Small intestine (tissue), 16 donors: ENCODE measurements at places on chromosomes 6 and 20.
A peak's percentile ranks its signal among the peaks of the same experiment; 100 is the strongest.

DNA sequence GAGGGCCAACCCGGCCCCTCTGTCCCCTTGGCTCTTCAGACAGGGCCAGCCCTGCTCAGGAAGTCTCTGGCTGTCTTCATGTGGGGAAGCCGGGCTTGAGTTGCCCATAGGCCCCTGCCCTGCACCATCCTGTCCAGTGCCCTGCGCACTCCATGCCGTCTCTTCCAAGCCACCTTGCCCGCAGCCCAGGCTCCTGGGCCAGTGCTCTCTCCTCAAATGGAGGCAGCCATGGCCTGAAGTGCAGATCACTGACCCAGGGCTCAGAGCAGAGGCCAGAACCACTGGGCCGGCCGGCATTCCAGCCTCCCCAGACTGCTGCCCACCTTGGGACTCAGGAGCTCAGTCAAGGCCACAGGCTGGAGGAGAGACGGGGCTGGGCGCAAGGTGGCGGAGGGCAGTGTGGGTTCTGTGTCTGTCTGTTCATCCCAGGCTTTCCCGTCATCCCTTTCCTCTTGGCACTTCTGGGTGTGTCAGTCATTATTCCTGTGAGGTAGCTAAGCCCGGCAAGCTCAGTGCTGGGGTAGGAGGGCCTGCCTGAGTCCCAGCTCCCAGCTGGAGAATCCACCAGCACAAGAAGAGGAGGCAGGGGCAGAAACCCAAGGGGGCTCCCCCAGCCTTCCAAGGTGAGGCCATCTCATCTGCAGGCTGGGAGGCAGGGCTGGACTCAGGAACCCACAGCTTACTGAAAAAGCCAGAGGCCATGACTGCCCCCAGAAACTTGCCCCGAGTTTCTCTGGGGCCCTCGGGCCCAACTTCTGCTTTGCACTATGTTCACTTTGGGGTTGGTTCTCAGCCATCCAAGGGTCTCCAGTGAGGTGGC lies 22.4 kb downstream of the SDCBP2 start:
- no peak for DNase-seq

DNA sequence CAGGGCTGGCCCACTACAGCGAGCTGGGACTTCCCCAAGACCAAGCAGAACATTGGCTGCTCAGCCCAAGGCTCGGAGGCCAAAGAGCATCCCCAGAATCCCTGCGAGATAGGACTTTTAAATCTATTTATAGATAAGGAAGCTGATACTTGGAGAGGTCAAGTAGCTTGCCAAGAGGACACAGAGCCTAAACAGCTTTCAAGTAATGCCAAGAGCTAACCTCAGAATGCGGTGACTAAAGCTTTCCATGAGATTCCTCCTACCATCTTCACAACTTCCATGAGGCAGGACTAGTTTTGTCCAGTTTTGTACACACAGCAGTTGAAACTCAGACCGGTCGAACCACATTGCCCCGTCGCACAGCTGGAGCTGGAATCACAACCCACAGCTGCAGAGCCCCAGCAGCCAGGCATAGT lies 168.1 kb upstream of the TOP1 start:
- no peak for DNase-seq

DNA sequence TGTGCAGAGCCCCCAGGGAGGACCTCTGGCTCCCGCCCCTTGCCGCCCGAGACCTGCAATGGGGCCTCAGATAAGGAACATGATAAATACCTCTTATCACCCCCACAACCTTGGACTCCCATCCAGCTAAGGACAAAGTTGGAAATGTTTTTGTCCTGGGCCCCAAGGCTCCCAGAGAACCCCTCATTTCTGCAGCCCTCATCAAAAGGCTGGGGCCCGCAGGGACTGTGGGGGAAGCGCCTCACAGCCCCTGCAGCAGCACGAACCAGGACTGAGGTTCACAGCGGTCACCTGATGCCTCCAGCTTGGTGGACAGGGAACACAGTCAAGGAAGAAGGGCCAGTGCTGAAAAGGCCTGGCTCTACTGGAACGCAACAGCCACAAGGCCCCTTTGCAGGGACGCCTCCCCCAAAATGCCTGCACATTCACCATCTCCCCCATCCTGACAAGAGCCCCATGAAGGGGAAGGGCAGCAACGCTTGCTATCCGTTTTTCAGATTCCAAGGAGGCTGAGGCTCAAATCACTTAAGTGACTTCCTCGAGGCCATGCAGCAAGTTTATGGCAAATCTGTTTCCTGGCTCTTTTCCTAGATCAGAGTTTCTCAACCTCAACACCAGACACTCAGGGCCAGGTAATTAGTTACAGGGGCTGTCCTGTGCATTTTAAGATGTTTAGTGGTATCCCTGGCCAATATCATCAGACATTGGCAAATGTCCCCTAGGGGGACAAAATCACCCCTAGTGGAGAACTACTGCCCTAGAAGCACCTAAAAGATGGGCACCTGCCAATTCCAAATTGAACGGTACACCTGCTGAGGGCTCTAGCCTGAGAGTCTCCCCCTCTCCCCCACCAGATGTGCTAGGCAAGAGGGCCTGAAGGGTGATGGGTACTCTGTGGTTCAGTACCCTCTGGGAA lies 10.6 kb downstream of the TFEB start:
- DNase-seq: no peak

DNA sequence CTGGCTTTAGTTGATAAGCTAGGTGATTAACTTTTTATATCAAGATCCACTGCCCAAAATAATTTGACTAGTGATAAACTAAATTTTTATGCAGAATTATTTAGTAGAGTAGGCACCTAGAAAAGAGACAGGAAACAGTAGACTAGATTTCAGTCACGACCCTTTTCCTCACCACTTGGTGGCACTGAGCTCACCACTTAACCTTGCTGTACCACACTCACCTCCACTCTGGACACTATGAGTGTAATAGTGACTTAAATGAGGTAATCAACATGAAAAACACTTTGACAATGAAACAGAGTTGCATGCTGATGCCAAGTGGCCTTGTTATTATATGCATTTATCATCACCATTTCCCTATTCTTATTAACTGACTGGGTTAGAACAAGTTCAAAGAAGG lies 730.4 kb downstream of the KIF16B start:
- no peak for DNase-seq

GRCh38 chr20:59378396-59378795 lies 78.0 kb downstream of the EDN3 start:
- no peak for DNase-seq

GRCh38 chr20:43539975-43540672 lies 18.7 kb upstream of the SGK2 start:
- DNase-seq: no peak

DNA sequence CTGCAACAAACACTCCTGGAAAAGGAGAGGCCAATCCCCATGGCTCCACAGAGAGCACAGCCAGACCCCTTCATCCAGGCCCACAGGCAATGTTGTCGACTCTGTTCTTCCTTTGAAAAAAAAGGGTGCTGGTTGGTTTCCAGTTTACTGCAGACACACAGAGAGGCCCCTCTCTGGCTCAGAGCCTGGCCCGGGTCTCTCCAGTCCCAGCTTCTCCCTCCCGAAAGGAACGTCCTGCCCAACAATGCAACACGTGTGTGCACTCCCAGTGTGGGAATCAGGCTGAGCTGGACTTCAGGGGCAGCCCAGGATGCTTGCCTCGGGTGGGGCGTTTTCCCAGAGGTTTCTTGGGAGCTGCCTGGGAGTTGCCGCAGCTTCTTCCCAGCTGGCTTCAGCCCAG lies 4.5 kb upstream of the NKAIN4 start:
- DNase-seq: no peak

DNA sequence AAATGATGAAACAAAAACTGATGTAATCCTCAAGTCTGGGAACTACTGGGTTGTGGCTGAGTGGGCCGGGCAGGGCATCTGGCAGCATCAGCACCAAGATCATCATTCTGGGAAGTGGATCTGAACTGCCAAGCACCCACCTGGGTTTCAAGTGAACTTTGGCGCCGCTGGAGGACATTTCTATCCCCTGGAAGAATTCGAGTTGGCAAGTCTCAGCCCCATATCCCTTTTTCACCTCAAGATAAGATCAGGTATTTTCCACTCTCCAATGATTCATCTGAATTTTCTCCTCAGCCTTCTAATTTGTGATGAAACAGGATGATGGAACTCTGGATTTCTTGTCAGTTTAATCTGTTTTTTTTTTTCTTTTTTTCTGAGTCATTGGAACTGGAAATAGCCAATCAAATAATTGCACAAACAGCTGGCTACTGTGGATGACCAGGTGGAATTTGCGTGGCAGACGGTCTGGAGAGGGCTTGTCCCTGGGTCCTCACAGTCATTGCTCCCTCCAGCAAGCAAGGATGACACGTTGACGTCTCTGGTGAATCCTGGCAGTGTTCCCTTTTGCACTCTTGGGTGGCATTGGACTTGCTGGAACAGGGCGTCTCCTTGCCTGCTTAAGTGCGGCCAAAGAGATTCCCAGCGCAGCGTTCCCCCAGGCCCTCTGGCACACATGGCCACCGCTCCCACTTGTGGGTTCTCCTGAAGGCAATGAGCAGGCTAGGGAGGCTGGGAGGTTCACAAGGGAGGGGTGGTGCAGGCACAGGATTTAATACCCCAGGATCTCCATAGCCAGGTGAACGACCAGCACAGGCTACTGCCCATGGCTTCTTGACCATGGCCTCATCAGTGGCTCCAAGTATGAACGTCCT lies 80.4 kb downstream of the DHX35 start:
- DNase-seq: no peak

DNA sequence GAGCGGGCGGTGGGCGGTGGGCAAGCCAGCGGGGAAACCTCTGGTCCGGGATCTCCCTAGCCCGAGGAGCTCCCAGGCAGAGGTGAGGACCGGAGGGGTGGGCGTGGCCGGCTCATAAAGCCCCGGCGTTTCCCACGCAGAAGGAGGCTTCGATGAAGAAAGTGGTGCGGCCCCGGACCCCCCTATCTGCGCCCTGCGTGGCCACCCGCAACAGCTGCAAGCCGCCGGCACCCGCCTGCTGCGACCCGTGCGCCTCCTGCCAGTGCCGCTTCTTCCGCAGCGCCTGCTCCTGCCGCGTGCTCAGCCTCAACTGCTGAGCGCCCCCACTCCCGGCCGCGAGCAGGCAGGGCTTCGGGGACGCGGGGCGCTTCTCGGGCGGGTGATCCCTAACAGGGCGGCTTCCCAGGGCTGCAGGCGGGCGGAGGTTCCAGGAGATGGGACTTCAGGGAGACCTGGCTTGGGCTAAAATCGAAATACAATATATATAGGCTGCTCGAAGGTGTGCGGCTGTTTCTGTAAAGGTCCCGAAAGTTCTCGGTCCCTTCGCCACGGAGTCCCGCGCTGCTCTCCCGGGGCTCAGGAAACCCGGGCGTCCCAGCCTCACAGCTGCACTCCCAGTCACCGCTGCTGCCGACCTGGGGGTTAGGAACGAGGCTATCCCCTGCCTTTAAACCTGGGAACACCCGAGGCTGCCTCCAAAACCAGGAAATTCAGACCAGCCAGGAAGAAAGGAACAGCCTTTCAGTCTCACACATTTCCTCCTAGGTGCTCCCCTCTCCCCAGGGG lies 27.8 kb downstream of the ASIP start:
- peak; percentile 58 for DNase-seq

DNA sequence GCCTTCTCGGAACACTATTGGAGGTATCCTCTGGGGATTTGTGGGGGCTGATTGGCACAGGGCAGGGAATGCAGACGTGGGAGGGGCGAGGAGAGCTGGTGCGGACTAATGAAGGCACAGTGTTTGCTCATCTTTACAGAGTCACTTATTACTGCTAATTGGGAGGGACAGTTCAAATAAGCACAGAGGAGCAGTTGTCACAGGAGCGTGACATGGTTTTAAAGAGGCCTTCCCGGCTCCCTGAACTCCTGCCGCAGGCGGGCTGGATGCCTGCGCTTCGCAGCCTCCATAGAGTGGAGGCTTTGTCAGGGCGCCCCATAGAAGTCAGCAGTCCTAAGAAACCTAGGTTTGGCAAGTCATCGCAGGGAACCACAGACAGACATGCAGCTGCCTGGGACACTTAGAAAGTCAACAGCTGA lies 149.6 kb downstream of the LINC00237 start:
- DNase-seq: no peak

DNA sequence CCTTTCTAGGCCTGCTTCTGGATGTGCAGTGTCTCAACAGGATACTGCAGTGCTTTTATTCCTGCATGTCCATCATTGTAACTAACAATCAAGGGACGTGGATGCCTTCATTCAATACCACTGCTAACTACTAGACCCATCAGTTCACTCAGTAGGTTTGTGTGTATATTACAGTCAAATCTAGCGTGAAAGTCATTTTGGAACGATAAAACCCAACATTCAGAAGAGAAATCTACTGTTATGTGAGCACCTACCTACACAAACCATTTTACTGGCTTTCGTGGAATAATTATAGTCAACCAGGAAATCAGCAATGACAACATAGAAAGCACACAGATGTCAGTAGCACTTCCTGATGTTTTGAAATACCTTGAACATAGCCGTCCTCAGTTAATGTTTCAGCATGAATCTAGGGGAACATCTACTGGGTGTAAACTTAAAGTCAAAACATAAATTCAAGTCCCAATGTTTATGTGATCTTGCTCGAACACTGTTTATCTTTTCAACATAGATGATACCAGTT lies 270.6 kb downstream of the FARS2 start:
- DNase-seq: no peak
